ENCODE measurements at places on chromosomes 5 and 9. TPM values are rescaled to one million over a fixed set of nuclear protein-coding genes. Genes with fewer than 3 reads are reported as not detected.

DNA sequence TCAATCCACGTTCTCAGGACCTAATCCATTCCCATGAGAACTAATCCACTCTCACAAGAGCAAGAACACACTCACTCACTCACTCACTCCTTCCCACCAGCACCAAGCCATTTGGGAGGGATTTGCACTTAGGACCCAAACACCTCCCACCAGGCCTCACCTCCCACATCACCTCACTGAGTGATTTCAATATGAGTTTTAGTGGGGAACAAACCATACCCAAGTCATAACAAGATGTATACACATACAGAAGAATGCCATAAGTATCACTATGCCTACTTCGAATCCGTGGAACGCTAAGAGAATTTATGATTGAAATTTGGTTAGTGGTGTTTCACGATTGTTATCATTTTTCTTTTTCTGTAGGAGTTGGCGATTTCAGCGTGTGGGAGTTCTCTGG is 29.3 kb upstream of the CTSL start:
- H3K4me3 ChIP-seq, result no peak overlapping the region
- DNase-seq, result no peak
- H3K27ac ChIP-seq, result no peak overlapping the region
- no peaks in the 10 kb centered on the region for H3K4me1 ChIP-seq

The CLIC3 gene
- total RNA-seq, result 0.34 TPM

The PCDHGA5 gene
- 0.11 TPM for total RNA-seq

- H3K27ac ChIP-seq, result no peak overlapping the region
- no peaks in the 10 kb centered on the region for H3K36me3 ChIP-seq
- H3K4me1 ChIP-seq, result no peaks in the 10 kb centered on the region
- H3K27me3 ChIP-seq, result peaks cover 5% of the 10 kb centered on the region
These were observed 77.3 kb upstream of the ZNF366 start for GRCh38 chr5:72584466-72584865.

The LTC4S gene
- total RNA-seq, result 0.35 TPM

The ADAMTSL1 gene
- not detected for total RNA-seq

DNA sequence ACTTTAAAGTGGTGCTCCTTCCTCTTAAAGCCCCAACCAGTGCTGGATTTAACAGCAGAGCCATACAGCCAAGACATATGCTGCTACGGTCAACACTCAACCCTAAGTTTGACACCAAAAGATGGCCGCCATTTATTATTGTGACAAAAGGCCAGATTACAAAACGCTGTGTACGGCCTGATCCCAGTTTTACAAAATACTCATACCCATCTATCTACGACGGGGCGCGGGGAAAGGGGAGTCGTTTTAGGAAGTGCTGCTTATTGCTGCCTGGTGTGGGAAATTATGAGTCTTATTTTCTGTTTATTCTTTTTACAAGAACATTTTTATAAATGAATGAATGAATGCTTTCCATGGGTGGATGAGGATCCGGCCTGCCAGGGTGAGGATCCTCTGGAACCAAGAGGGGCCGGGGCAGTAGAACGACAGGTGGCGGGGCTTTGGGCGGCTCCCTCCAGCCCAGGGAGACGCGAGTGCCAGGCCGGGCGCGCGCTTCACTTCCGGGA is 457 bp upstream of the IDNK start:
- peak overlapping the region; percentile 97 for H3K27ac ChIP-seq
- H3K4me1 ChIP-seq, result peaks cover 46% of the 10 kb centered on the region
- no peak for DNase-seq
- no peaks in the 10 kb centered on the region for H3K27me3 ChIP-seq

DNA sequence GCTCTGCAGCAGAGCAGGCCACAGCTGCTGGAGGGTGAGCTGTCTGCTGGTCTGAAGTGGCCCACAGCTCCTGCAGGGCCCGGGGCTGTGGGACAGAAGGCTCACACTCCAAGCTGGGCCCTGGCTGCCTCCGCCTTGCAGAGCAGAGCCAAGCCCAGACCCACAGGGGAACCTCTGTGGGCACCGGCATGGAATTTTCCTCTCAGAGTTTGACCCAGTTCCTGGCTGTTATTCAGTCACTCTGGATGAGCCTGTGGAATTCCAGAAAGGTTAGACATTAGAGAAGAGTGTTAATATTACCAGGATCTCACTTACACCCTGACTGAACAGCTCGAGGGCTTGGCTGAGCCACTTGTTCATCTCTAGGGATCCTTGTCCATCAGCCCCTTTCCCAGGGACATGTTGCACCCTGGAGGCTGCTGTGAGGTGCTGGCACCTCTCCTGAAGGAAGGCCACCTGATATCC is 17.5 kb downstream of the IL9 start:
- no peak overlapping the region for H3K4me3 ChIP-seq
- H3K27ac ChIP-seq, result no peak overlapping the region
- H3K36me3 ChIP-seq, result no peaks in the 10 kb centered on the region
- DNase-seq, result no peak
- H3K27me3 ChIP-seq, result no peaks in the 10 kb centered on the region
- H3K4me1 ChIP-seq, result peaks cover 14% of the 10 kb centered on the region

DNA sequence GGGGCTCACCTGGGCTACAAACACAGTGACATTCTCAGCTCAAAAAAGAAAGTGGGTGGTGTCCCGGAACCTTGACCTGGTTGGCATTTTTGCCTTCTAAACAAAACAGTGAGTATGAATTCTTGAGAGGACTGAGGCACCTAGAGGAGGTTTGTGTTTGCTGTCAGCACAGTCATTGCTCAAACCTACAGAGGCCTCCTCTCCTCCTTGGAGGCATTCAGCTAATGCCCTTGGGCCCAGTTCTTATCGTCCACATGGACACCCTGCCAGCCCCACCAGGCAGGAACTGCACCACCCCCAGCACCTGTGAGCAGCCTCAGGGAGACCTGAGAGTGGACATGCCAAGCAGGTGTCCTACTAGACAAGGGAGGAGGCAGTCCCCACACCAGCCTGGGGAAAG is 156.7 kb downstream of the SYK start:
- no peaks in the 10 kb centered on the region for H3K36me3 ChIP-seq
- no peaks in the 10 kb centered on the region for H3K4me1 ChIP-seq
- H3K27ac ChIP-seq, result no peak overlapping the region
- peaks cover 29% of the 10 kb centered on the region for H3K27me3 ChIP-seq
- no peak overlapping the region for H3K4me3 ChIP-seq

- no peaks in the 10 kb centered on the region for H3K4me1 ChIP-seq
- no peak overlapping the region for H3K4me3 ChIP-seq
- H3K27me3 ChIP-seq, result no peaks in the 10 kb centered on the region
- no peaks in the 10 kb centered on the region for H3K36me3 ChIP-seq
- peak; percentile 2 for DNase-seq
- no peak overlapping the region for H3K27ac ChIP-seq
These were observed 395.0 kb upstream of the SMARCA2 start for GRCh38 chr9:1619915-1620710.

The SPINK13 gene
- total RNA-seq, result not detected

DNA sequence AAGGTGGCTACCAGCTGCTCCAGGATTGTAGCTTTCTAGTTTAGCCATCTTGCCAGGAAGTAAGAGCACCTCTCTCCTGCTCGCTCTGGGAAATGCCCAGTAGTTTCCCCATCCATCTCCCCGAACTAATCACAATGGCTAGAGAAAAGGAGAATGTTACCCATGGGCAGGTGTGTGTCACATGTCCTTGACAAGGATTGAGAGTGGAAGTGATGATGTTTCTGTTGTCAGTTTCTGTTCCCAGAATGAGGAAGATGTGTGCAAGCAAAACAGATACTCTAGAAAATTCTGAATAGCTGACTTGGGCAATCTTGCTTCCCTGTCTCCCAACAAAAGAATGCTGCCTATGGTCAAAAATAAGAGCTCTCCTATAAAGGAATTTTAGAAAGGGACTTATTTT is 429.5 kb downstream of the EBF1 start:
- no peak for DNase-seq
- H3K4me1 ChIP-seq, result no peaks in the 10 kb centered on the region
- H3K27ac ChIP-seq, result no peak overlapping the region
- no peaks in the 10 kb centered on the region for H3K36me3 ChIP-seq
